CD4-positive, alpha-beta memory T cell (primary cell): ENCODE measurements at places on chromosomes 12 and 14.
A peak's percentile ranks its signal among the peaks of the same experiment; 100 is the strongest.

- no peak for DNase-seq
Measured at GRCh38 chr14:102985665-102986064, 63.2 kb downstream of the AMN start.

- DNase-seq = no peak
Measured at GRCh38 chr12:1872001-1872400, 46.5 kb downstream of the CACNA2D4 start.

DNA sequence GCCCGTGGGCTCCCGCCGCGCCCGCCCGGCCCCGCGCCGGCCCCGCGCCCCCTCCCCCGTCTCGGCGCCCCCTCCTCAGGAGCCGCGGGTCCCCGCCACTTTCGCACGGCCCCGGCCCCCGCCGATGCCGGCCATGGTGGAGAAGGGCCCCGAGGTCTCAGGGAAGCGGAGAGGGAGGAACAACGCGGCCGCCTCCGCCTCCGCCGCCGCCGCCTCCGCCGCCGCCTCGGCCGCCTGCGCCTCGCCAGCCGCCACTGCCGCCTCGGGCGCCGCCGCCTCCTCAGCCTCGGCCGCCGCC is 263 bp downstream of the RCOR1 start:
- DNase-seq = no peak

GRCh38 chr14:55297611-55298499 is 26.6 kb downstream of the FBXO34 start:
- DNase-seq = peak; percentile 20

GRCh38 chr14:85313560-85314207 is 216.3 kb upstream of the FLRT2 start:
- no peak for DNase-seq

DNA sequence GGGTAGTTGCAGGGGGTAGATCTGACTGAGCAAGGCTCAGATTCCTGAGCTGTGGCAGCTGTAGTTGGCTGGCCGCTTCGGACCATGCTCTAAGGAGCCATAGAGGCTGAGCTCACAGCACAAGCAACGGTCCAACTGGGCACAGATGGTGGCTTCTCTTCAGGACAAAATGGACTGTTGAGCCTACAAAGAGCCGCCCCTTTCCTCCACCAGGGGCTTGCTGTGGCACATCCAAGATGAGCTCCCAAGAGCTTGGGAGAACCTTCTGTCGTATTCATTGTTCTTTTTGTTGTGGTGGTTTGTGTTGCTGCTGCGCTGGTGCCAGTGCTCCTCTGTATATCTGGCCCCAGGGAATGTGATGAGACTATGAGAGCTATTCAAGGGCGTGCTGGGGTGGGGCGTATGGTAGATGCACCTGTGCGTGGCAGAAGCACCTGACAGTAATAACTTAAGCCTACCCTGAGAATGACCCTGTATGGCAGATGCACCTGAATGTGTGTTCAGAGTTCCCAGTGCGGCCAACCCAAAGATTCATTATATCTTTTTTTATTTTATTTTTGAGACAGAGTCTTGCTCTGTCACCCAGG is 17.8 kb upstream of the LGALS3 start:
- DNase-seq = no peak

GRCh38 chr14:90495357-90496276 is 98.8 kb downstream of the CALM1 start:
- DNase-seq = peak; percentile 48

DNA sequence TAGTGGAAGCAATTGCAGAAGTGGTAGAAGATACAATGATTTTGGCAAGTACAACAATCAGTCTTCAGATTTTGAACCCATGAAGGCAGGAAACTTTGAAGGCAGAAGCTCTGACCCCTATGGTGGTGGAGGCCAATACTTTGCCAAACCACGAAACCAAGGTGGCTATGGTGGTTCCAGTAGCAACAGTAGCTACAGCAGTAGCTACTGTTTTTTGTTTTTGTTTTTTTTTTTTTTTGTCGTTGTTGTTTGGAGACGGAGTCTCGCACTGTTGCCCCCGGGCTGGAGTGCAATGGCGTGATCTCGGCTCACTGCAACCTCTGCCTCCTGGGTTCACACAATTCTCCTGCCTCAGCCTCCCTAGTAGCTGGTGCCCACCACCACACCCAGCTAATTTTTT is 47.4 kb downstream of the IFNG-AS1 start:
- no peak for DNase-seq

DNA sequence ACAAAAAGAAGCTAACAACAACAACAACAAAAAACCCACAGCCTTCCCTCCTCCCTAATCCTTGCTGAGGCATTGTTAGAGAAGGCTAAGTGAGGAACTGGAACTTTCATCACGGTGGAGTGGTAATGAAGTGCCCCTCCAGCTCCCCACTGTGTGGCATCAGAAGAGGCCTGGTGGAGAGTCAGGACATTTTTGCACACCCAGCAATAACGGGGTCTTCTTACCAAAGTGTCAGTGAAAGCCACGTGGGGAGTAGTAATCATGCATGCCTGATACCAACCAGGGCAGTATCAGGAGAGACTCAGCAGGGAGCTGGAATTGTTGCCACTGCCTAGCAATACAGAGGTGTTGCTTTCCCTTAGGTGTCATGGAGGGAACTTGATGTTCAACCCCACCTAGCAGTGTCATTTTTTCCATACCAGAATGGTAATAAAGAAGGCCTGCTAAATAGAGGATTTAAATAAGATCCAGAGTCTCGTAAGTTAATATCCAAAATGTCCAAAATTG is 299.7 kb upstream of the RGS6 start:
- no peak for DNase-seq

GRCh38 chr12:38155020-38155395 is 161.6 kb upstream of the ALG10B start:
- no peak for DNase-seq

DNA sequence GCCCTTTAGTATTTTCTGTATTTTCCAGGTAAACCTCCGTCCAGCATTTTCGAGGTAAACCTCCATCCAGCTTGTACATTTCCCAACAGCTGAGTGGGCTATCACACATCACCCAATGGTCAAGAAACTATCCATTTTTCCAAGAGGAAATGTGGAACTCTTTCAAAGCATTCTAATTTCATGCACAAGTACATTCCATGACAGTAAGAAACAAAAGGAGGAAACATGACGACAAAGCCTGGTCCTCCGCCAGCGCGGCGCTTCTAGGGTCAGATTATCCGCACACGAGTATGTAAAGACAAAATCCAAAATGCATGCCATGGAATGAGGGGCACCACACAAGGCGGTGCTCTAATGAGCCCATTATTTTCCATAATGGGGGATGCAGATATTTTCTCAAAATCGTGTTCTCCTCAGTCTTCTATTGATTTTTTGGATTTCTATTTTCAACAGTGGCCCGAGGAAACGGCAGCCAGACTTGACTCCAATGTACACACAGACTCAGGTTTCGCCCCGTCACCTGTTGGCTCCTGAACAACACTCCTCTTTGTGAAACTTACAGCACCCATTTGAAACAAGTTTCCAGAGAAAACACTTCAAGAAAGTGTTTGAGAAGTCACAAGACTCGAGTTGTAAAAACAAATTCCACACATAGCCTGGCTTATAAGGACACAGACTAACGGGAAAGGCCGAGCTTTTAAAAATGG is 107.4 kb downstream of the PRICKLE1 start:
- no peak for DNase-seq

- no peak for DNase-seq
Measured at GRCh38 chr14:85115921-85116320, 414.0 kb upstream of the FLRT2 start.

GRCh38 chr14:60925286-60925685 is 55.6 kb downstream of the TRMT5 start:
- no peak for DNase-seq

DNA sequence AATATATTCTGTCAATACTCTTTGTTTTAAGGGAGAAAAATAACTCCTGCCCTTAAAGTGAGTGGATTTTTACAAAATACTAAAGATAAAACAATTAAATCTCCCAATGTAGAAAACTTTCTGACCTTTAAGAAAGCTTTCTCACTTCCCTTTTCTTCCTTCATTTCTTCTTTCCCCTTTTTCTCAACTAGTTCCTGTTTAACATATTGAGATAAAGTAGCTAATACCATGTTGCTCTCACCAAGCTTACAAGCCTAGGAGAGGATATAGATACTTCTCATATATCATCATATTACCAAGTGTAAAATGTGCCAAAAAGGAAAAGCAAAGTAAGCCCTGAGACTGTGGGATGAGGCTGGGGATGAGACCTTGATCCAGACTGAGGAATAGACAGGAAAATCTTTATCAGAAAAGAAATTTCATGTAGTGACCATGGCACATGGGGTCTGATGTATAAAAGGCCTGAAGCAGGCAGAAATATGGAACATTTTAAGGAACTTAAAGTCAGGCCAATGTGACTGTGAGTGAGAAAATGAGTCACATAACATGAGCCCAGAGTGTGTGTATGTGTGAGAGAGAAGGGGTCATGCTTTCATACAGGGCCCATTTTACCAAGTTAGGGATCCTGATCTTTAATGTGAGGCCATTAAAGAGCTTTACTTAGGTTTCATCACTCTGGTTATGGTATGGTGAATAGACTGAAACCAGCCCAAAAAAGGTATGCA is 1.6 kb upstream of the RPL10L start:
- no peak for DNase-seq

DNA sequence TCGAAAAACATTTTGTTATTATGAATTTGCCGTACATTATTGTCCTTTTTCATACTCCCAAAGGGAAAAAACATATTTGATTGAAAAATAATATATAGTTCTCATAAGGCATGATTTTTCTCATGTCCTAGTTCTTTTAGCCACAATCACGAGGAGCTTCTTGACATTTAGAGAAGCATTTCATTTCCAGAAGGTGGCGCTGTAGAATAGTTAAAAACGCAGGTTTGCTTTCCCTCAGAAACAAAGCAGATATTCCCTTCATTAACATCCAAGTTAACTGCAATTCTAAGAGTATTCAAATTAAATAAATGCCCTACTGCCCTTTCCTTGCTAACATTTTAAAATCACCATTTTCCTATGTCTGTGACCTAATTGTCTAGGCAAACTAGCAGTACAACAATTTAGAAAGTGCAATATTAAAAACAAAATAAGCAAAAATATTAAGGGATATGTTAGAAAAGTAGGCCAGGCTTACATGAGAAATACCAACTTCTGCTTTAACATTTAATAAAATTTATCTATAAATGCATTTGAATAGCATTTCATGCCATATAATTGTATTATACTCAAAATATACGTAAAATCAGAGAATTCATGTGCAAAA is 10.9 kb upstream of the PIK3C2G start:
- no peak for DNase-seq

DNA sequence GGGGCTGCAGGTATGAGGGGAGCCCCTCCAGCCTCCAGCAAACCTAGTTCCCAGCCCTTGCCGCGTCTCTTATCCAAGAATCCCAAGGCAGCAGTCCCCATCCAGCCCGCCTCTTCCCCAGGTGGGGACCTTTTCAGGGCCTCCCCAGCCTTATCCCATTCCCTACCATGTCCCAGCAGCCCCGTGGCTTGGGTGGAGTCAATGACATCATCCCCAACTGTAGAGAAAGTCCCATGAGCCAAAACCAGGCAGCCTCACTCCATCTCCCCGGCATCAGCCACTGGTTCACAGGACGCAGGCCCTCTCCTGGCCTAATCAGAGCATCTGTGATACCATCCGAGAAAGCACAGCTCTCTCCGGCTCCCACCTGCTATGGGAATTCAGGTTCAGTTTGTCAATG is 131.0 kb downstream of the NCOR2 start:
- DNase-seq = no peak

DNA sequence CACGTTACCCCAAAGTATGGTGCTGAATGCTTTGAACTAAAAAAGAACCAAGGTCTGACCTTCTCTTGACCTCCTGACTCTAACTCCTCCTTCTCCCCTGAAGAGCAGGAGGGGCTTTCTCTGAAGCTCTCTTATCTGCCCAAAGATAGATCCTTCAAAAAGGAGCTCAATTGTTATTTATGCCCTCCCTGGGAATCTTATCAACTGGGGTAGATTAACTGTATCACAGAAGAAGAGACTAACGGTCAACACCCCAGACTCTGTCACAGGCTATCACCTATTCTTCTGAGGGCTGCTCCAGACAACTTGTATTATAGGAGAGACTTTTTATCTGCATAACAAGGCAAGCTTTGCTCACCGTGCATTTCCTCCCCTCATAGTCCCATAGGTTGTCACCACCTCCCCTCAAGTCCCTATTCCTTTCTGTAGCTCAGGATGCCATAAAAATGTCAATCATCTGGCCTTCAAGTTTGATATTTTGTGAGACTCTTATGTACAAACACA is 86.6 kb downstream of the PAPLN start:
- no peak for DNase-seq

DNA sequence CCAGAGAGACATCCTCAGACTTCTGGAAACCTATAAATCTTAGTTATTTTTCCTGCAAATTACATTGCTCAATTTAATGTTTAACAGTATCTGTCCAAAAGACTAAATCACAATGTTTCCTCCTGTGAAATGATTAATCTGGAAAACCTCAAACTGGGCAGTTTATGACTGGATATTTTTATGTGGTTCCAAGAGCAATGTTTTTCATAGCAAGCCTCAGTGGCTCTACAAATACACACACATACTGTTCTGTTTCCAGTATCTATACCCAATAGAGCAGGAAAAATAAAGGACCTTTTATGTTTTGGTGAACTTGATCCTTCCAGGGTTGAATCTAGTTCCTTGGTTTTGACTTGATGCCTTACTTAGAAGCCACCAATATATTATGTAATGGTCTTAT is 9.2 kb downstream of the NID2 start:
- no peak for DNase-seq

DNA sequence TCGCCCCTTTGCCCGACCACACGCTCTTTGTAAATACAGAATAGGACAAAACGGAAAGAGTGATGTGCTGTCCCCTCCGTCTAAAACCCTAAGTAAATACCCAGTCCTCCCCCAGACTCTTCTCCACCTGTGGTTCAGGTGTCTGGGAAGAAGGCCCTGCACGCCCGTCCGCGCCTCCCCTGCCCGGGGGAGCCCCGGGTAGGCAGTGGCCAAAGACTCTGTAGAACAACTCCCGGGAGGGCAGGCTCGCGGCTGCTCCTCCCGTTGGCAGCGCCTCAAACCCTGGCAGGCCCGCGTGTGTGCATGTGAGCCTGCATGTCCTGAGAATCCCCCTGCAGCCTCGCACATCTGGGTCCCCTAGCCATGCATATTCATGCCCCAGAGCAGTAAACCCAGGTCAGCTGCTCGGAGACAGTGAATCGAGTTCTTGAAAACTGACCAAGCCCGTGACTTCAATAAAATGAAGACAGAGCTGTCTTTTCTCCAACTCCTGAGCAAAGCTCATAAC is 165.8 kb downstream of the MON2 start:
- peak; percentile 4 for DNase-seq

DNA sequence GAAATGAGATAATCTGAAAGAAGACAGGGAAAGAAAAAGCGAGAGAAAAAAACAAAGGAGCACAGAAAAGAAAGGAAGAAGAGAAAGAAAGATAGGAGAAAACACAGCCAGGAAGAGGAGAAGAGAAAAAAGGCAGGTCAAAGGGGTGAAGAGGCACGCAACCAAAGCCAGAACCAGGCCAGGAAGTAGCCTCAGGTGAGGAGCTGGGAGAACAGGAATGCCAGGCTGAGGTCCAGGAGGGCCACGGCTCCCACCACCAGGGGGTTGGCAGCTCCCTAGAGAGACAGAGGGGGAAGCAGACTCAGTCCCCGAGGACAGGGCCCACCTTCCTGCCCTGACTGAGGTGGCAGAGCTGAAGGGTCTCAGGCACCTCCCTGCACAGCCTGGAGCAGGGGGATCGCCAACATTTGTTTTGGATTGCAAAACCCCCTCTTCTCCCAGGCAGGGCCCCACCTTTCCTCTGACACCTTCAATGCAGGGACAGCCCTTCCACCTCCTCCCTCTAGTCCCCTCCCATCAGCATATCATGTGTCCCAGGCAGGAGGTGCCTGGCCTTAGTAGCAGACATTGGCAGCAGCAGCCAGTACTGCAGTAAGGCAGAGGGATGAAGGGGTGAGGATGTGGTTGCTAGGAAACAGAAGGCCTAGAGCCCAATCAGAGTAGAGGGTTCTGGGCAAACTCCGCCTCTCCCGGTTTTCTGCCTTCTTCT is 2.0 kb upstream of the AP1G2 start:
- no peak for DNase-seq
